ENCODE measurements at places on chromosomes 12 and 14.

- peak; percentile 68 for DNase-seq
Measured at GRCh38 chr12:121110211-121110940, 22.3 kb upstream of the P2RX7 start.

- DNase-seq, result peak; percentile 26
Measured at GRCh38 chr12:98743362-98743953, 98.4 kb downstream of the APAF1 start.

GRCh38 chr12:59499774-59500173, 96.1 kb upstream of the SLC16A7 start:
- DNase-seq, result no peak

GRCh38 chr12:80582431-80582830, 125.0 kb upstream of the MYF6 start:
- no peak for DNase-seq

DNA sequence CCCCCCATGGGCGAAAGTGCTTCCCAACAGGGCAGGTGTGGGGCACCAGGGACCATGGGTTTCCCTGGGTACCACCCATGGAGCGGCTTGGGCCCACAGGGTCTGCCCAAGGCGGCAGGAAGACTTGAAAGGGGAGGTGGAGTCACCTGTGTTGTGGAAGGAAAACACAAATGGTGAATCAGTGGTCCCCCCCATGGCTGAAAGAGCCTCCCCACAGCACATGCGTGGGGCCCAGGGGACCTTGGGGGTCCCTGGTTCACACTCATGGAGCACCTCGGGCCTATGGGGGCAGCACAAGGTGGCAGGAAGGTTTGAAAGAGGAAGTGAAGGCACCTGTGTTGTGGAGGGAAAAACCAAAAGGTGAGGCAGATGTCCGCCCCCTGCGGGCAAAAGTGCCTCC, 581.9 kb downstream of the ALG10 start:
- DNase-seq, result no peak

DNA sequence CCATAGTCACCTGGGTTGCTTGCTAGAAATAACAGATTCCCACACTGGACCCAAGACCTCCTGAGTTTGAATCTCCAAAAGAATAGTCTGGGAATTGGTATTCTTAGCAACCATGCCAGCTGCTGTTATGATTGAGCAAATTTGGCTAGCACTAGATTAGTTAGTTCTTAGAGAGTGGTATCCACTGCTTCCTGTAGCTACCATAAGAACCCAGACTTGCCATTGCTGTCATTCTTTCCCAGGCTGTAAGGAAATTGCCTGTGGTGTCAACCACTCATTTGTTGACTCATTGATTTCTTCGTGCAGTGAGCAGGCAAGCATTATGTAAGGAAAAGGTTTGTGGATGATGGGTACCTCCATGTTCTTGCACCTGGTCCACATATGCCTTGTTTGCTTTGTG, 201.8 kb upstream of the RGS6 start:
- no peak for DNase-seq

GRCh38 chr12:66066929-66067523, 63.5 kb downstream of the LLPH start:
- no peak for DNase-seq

DNA sequence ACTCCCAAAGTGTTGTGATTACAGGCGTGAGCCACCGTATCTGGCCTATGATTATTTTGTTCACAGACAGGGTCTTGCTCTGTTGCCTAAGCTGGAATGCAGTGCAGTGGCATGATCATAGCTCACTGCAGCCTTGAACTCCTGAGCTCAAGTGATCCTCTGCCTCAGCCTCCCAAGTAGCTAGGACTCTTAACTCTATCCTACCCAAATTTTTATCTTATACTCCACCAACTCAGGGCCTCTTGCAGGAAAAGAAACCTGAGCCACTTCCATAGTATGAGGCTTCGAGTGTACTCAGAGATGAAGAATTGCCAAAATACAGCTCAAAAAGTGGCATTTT, 828 bp downstream of the MMAB start:
- DNase-seq, result no peak

GRCh38 chr14:101953151-101953550, 11.2 kb upstream of the DYNC1H1 start:
- DNase-seq, result no peak

- DNase-seq, result no peak
Measured at GRCh38 chr14:92615451-92615850, 101.9 kb downstream of the RIN3 start.

DNA sequence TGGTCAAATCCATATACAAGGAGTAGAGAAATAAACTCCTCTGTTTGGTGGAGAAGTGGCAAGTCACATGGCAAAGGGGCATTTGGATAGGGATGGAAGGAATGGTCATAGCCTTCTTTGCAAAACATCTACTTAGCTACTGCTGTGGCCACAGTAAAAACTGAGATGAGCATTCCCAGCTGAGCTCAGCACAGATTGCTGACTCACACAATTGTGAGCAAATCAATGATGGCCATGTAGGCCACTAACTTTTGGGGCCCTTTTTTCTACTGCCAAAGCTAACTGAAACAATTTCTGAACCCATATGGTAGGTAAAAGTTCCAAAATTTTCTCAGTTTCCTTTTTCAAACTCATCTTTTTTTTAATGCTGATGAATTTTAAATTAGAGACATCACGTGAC, 31.6 kb downstream of the DUSP6 start:
- DNase-seq, result no peak

DNA sequence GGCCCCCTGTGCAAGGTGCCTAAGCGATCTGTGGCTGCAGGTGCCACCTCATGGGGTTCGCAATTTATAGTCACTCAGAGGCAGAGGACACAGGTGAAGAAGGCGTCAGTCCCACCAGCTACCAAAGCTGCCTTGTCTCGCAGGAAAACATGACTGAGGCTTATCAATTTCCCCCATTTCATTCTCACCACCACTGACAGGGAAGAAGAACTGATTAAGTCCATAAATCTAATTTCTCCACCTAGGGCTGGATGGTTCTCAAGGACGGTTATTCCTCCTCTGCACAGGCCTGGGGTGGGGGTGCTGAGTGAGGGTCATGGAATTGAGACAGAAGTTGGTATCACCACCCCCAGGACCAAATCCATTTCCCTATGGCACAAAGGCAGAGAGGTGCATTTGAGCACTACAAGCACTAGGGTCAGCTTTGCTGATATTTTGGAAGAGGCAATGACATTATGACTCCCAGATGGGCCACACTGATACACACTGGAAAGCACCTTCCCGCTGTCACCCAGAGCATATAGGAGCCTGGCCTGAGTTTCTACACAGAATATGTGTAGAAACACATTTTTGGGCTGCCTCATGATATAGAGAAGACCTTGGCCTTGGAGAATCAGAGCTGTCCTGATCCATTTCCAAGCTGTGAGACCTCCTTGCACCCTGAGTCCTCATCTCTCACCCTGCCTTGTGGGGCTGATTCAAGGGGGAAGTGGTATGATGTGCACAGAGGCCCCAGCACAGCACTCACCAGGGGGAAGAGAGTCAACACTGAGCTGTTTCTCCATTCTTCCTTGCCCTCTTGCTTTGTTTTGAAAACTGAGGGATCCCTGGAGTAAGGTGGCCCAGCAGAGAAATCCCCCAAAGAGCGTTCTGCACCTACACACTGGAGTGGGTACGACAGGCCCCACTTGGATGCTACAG, 59.4 kb downstream of the PITPNM2 start:
- DNase-seq, result no peak

DNA sequence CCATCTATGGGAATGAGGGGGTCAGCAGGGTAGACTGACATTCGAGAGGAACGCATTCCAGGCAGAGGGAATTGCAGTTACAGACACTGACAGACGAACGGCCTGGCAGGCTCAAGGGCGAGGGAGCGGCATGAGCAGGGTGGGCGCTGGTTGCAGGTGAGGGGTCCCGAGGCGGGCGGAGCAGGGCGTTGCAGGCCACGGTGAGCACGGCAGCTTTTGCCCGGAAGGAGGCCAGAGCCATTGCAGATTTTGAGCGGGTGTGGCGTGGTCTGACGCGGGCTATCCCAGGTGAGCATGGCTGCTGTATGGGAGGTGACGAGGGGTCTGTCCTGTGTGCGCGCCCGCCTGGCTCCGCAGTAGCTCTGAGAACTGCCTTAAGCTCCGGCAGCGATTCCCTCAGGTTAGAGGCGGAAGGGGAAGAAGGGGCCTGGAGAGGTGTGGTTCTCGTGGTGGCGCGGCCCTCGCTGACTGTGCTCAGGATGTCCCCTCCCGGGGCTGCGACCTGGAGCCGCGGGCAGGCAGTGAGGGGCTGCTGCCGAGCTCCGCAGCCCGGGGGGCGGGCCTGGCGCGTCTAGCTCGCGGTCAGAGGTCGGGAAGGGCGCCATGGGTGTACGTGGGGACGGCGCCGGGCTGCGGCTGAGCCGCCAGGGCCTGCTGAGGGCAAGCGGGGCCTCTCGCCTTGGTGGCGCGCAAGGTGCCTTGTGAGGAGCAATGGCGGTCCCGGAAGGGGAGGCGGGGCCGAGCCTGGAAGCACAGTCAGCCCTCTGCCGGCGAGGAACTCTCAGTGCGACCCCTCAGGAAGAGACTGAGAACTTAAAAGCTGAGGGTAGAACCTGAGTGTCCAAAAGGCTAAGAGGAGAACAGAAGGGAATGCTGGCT, 177.1 kb downstream of the CACNA1C start:
- DNase-seq, result no peak

DNA sequence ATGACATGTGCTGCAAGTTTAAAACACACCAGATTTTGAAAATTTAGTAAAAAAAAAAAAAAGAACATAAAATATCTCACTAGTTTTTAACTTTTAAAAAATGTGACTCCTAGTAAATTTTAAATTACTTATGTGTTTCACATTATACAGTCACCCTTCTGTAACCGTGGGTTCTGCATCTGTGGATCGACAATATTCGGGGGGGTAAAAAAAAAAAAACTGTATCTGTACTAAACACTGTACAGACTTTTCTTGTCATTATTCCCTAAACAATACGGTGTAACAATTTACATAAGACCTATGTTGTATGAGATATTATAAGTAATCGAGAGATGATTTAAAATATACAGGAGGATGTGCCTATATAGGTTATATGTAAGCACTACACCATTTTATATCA, 3.2 kb downstream of the DDX24 start:
- DNase-seq, result no peak

GRCh38 chr12:93612776-93613175, 40.3 kb downstream of the SOCS2 start:
- DNase-seq, result no peak

DNA sequence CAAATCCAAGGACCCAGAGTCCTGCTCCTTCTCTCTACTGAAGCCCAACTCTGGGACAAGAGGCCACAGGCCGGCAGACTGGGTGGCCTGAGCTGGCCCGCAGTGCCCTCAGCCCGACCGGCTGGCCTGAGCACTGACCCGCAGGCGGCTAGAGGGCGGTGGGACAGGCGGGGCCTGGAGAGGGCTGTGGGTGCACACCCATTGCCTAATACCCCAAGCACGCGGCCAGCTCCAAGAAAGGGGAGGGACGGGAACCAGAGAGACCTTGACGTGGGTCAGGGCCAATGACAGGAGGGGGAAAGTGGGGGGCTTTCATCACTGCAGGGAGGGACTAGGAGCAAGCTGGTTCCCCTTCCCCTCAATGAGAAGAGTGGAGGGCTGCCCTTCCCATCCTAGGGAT, 2.0 kb upstream of the WNT10B start:
- no peak for DNase-seq

- DNase-seq, result peak; percentile 47
Measured at GRCh38 chr14:104138098-104138717, at the start of gene KIF26A. Gene KIF26A (plus strand): TSS chr14:104138587. CDS start chr14:104138723, 136 bp downstream.

DNA sequence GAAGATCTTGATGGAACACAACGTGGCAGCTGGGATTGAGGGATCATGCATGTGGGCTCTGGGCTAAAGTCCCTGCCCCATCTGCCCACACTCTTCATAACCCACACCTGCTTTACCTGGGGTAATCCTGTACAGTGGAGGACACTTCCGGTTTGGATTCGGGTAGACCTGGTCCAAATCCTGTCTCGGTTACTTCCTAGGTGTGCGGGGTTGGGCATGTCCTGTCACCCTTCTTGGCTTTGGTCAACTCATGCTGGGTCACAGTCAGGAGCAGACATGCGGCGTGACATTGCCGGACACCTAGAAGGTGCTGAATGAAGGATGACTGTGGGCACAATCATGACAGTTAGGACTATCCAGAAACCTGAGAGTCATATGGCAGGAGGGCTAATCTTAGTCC, 30.7 kb upstream of the WSCD2 start:
- DNase-seq, result no peak

DNA sequence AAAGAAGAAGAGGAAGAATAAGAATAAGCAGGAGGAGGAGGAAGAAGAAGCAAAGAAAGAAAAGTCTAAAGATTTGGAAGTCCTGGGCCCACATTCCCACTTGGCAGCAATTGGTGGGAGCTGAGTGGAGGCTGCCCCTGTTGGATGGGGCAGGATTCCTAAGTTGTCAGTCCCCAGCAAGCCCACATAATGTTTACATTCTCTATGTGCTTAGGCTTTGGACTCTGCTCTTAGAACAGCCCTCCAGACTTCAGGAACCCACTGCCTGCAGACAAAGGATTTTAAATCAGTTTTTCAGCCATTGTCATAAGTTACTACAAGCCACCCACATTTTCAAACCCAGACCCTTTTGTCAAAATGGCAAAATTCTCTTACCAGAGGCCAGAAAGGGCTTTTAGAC, 92.0 kb downstream of the OTX2 start:
- DNase-seq, result no peak

- DNase-seq, result peak; percentile 67
Measured at GRCh38 chr12:81627336-81628189, 131.6 kb downstream of the PPFIA2 start.

- no peak for DNase-seq
Measured at GRCh38 chr14:55964091-55964490, 154.1 kb upstream of the PELI2 start.

GRCh38 chr12:3041558-3042164, 35.5 kb upstream of the TSPAN9 start:
- DNase-seq, result peak; percentile 78

DNA sequence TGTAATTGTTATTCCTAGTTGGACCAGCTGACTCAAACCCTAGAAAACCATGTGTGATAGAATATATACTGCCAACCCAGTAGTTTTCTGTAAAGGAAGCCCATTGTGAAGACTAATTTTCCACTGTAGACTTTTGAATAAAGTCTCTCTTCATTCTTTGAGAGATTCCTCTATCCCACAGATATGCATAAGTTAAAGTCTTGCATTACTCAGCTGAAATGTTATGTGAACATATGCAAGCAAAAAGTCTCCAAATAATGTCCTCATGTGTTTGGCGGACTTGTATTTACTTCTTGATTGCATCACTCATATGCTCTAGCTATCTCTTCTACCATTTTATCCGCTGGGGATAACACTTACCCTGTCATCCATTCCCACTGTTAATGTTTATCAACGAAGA, 35.1 kb upstream of the OTOGL start:
- no peak for DNase-seq

DNA sequence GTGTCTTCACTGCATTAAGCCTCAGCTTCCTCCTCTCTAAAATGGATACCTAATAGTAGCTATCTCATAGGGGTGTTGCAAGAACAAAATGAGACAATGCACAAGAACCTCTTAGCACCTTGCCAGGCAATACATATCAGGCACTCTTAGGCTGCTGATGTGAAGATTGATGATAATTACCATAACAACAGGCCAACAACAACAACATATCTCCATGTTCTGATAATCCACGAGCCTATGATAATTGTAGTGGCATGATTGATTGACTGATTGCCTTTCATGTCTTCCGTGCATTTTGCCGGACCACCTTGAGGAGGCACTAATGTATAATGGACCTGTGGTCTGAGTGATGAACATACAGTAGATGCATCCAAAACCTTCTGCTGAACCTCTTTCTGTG, 50.7 kb upstream of the WSCD2 start:
- DNase-seq, result no peak

Data from NCI-H460 (cell line).